NCI-H1417 (cell line): ENCODE measurements at places on chromosomes 1 and 21.

DNA sequence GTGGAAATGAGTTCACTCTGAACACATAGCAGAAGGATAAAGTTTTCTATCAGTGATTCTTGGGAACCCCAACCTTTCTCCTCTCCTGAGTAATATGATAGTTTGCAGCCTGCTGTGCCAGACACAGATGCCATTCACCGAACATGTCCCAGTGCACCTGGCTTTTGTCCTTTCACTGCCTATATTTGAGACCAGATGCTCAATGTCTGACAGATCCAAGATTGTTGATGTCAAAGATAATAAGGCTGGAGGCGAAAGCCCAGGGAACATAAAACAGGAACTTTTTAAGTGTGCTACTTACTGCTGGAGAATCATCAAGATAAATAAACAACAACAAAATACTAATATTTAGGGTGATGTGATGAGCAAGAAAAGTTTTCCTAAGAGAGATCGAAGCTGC is 139.3 kb downstream of the TIAM1 start:
- DNase-seq, result peak; percentile 91

GRCh38 chr1:47431534-47431933 is 6.3 kb upstream of the FOXD2 start:
- DNase-seq, result no peak

DNA sequence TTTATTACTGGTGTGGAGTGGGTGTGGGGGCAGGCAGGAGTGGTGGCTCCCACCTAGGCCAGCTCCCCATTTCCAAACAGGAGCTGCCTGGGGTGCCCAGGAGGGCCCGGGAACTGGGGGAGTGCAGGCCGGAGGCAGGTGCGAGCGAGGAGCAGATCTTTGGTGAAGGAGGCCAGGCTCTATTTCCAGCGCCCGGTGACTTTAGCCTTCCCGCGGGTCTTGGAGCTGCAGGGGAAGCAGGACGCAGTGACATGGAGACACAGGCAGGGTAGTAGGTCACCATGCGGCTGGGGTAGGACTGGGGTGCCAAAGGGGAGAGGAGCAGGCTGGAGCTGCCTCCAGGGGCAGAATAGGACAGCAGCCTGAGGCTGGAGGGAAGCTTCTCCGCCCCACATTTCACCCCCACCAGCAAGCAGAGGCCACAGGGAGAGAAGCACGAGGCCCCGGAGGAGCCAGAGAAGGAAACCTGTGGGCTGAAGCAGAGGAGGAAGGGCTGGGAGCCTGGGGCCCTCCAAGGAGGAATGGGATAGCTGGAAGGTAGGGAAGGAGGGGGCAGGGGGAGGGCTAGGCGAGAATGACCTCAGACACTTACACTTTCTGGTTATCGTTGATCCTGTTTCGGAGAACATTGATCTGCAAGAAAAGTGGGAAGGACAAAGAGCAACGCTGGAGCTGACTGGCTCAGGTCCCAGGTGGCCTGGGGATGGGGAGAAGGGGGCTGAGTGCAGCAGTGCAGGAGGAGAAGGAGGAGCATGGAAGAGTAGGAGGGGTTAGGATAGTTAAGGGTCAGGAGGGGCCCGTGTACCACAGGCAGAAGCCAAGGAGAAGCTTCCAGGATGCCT is 18.2 kb downstream of the TNNT2 start:
- DNase-seq, result no peak

DNA sequence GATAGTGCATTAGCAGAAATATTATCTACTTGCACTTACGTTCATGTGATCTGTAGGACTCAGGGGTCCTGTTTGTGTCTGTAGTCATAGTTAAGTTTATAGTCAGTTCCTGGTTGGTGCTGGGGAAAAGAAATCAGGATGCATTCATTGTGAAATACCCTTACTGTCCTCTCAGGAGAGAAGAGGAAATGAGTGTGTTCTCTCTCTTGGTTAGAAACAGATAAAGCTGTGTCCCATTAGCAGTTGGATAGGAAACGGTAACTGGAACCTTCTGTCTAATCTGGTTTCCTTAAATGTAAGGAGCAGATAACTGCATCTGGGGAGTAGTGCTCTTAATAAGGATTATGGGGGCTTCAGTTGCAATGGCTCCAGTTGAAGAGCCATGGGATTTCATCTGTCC is 8.9 kb downstream of the SDCCAG8 start:
- no peak for DNase-seq

GRCh38 chr1:110328274-110328673 is 10.9 kb upstream of the RBM15 start:
- no peak for DNase-seq

DNA sequence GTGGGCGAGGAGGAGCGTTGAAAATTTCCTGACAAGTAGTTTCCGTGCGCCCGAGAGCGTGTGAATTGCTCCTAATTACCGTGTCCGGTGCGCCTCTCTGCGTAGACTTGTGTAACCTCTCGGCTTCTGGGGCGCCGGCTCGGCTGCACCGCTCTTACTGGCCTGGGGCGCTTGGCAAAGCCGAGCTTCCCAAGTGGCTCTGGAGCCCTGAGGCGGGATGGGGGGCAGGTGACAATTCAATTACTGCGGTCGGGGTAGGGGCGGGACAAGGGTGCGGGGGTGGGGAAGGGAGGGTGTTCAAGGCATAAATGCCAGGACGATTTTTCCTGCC is 392 bp upstream of the DMRTA2 start:
- no peak for DNase-seq

- DNase-seq, result no peak
Measured at GRCh38 chr1:54228638-54229079, 28.7 kb downstream of the MRPL37 start.

- no peak for DNase-seq
Measured at GRCh38 chr1:162003830-162004215, 19.8 kb downstream of the OLFML2B start.

GRCh38 chr1:199593475-199593874 is 434.0 kb upstream of the NR5A2 start:
- DNase-seq, result no peak

DNA sequence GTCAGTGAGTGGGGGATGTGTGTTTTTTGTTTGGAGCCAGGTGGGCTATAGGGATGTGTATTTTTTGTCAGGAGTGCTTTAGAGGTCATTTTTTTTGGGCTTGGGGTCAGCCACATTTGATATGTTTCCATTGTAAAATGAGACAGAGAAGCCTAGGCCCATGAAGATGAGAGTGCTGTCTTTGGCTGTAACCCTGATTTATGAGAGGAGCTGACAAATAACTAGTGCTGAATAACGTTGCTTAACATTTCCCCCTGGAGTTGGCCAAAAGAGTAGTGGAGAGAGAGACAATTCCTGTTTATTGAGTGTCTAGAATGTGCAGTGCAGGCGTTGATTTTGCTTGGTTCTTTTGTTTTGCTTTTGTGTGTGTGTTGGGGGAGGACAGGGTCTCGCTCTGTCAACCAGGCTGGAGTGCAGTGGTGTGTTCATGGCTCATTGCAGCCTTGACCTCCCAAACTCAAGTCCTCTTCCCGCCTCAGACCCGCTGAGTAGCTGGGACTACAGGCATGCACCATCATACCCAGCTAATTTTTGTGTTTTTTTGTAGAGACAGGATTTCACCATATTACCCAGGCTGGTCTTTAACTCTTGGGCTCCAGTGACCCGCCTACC is 64.7 kb downstream of the S1PR1 start:
- no peak for DNase-seq

GRCh38 chr21:32298658-32299081 is at the start of gene MRAP:
TSS of gene MRAP (plus strand) at chr21:32298855. CDS start at chr21:32298972, 117 bp downstream.
- DNase-seq, result no peak

GRCh38 chr1:223845037-223845809 is 524 bp downstream of the TP53BP2 start:
- peak; percentile 18 for DNase-seq

DNA sequence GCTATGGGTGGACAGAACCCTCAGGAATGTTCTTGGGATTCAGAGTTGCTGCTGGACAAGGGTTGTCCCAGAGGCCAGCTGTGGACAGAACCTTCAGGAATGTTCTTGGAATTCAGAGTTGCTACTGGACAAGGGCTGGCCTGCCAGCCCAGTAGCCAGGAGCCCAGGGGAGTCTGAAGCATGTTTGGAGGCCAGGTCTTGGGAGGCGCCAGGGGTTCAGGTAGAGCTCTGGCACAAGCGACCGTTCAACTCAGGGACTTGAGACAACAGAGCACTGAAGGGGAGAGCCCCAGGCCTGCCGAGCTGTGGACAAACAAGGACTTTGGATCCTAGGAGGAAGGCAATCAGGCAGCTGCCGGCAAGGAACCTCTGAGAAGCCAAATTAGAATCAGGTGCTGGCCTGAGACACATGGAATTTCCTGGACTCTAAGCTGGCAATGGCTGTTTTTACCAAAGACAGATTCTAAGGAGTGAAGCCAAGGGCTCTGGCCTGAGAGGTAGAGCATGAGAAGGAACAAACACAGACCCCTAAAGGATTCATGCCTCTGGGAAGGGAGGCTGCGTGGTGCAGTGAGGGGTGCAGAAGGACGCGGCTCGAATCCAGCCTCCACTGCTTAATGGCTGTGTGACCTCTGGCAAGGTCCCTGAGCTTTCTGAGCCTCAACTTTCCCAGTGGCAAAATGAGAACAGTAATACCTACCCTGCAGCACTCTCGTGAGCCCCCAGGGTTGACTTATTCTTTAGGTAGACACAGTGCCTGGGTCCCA is 13.4 kb downstream of the PLA2G5 start:
- DNase-seq, result no peak

- DNase-seq, result peak; percentile 97
Measured at GRCh38 chr1:222643938-222644635, 26.2 kb downstream of the MIA3 start.

- DNase-seq, result peak; percentile 85
Measured at GRCh38 chr1:234533975-234534876, 55.2 kb upstream of the TARBP1 start.

GRCh38 chr1:36284061-36284460 is 22.1 kb upstream of the SH3D21 start:
- DNase-seq, result no peak

DNA sequence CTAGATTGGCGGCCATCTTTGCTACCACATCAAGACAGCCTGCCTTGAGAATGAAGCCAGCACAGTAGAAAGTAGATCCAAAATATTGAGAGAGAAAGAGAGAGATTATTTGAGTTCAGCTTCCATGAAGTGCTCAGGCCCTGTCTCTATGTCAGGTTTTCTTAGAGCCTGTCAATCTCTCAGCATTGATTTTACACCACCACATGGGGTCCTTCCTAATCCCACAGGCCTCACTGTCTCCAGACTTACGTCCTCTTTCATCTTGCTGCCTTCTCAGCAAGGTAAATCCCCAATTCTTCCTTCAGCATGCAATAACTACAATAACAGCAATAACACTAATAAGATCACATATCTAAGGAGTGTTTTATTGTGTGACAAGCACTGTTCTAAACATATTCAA is 21.0 kb downstream of the DYNLT5 start:
- DNase-seq, result no peak

- DNase-seq, result peak; percentile 71
Measured at GRCh38 chr1:162391790-162392563, 10.4 kb downstream of the C1orf226 start.

GRCh38 chr1:64502931-64503330 is 33.0 kb downstream of the CACHD1 start:
- no peak for DNase-seq

- no peak for DNase-seq
Measured at GRCh38 chr1:234675006-234675405, 65.0 kb upstream of the IRF2BP2 start.

GRCh38 chr1:238345837-238346236 is 455.1 kb upstream of the ZP4 start:
- DNase-seq, result no peak

DNA sequence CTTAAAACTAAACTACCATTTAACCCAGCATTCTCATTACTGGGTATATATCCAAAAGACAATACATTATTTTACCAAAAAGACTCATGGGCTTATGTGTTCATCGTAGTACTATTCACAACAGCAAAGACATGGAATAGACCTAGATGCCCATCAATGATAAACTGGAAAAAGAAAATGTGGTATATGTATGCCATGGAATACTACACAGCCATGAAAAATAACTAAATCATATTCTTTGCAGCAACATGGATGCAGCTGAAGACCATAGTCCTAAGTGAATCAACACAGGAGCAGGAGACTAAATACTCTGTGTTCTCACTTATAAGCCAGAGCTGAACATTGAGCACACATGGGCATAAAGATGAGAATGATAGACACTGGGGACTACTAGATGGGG is 645.1 kb upstream of the B3GALT2 start:
- no peak for DNase-seq

DNA sequence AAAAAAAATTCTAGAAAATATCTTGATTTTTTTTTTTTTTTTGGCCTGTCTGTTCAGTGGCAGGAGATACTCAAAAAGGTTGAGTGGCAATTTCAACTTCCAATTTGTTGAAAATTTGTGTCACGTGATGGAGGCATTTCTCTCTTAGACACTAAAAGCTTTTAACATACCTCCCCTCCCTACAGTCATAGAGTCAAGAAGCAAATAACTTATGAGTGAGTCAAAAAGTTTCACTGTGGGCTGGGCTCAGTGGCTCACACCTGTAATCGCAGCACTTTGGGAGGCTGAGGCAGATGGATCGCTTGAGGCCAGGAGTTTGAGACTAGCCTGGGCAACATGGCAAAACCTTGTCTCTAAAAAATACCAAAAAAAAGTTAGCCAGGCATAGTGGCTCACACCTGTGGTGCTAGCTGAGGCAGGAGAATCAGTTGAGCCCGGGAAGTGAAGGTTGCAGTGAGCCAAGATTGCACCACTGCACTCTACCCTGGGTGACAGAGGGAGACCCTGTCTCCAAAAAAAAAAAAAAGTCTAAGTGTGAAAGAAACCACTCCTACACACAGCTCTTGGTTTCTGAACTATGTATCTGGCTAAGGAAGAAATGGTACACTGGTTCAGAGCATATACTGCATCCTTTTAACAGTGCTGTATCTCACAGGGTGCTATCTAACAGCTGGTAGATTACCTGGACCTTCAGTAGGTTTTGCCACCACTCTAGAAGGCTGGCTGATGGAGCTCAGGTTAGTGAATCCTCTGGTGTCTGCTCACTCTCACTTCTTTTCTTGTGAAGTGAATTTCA is 11.6 kb upstream of the BSDC1 start:
- DNase-seq, result no peak

GRCh38 chr1:4787551-4787950 is 133.1 kb downstream of the AJAP1 start:
- DNase-seq, result no peak

- no peak for DNase-seq
Measured at GRCh38 chr1:15983275-15983674, 7.4 kb upstream of the ZBTB17 start.

- DNase-seq, result no peak
Measured at GRCh38 chr1:43220905-43221778, 48.6 kb upstream of the TMEM125 start.

DNA sequence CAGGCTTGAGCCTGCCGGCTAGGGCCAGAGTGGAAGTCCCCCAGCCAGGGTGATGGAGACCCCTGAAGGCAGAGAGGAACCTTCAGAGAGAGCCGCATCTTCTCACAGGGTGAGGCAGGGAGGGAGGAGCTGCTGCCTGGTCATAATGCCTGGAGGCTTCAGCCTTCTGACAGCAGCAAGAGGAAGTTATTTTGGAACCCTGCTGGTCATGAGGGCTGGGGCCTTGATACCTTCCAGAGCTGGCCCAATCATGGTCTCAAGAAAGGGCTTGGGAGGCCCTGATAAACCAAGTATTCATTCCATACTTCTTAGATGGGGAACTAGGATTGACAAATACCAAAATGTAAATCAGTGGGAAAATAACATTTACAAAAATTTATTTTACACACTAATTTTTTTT is 26.6 kb upstream of the MPZL1 start:
- no peak for DNase-seq
